Gastroesophageal sphincter (tissue), 4 donors: ENCODE measurements at places on chromosomes 5 and 9. TPM values are rescaled to one million over a fixed set of nuclear protein-coding genes. Genes with fewer than 3 reads are reported as not detected.

DNA sequence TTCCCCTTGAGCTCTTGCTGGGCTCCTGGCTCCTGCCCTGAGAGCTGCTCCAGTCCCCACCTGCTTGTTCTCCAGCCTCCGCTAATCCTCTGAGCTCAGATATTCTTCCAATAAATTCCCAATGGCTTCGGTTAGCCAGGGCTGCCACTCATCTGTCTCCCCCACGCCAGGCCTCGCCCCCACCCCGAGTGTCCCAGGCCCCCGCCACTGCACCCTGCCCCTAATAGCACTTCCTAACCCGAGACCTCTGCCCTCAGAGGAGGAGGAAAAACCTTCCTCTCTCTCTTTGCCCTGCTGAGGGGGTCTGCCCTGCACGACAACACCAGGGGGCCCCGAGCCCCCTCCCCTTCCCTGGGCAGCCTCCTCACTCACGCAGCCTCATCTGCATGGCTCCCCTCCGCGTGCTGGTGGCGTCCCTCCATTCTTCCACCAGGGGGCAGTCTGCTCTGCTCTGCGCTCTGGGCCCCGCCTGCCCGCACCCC is 5.4 kb upstream of the LCN15 start:
- ATAC-seq = no peak

DNA sequence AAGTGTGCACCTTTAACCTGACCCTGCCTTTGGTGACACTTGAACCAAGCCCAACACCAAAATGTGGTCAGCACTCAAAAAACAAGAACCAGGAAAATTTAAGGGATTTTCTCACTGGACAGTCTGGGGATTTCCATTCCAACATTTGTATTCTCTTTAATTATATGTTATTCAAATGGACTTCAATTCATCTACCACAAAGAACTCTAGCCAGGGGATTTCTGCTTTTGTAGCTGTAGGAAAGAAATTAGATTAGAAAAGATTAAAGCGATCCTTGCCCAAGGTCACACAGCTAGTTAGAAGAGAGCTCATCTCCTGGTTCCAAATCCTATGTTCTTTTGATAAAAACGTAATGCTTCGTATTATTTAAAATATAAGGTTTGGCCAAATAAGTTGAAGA is 94.8 kb upstream of the JAK2 start:
- no peak for ATAC-seq

The LHX2 gene
- not detected for total RNA-seq

DNA sequence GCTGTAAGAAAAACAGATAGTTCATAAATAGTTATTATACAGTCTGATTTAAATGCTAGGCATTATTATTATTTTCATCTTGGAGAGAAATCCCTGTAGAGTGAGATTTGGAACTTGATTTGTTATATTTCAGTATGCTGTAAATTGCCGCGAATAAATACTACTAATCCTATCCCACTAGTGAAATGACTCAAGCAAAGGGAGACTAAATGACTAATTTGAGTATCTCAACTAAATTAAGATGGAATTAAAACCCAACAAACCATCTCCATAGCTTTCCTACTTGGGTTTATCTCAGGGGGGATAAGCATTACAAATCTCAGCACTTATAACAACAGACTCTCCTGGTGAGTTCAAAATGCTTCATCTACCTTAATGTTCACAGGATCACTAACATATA is 206.0 kb downstream of the MCTP1 start:
- ATAC-seq = no peak

The OBP2B gene
- not detected for total RNA-seq
